ENCODE measurements at places on chromosomes 7 and 10. TPM values are rescaled to one million over a fixed set of nuclear protein-coding genes. Genes with fewer than 3 reads are reported as not detected.

DNA sequence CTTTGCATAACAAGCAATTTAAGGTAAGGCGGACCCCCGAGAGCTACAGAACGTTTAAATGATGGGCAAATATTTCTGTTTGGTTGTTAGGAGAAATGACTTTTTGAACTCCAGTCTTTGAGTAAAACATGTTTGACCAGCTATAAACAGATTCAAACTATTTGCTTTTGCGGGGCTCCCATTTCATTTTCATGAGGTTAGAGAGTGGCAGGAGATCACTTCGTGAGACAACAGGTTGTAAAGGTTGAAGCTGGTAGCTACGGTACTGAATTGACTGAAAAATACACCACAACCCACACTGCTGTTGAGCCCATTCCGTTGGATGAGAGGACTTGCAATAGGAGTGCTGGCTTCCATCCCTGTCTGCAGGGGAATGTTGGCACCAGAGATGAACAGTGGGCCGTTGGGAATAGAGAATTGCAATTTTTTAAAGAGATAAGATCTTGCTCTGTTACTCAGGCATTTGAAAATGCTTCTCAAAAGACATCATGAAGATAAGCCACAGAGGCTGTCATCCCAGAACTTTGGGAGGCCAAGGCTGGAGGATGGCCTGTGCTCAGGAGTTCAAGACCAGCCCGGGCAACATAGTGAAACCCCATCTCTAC is 65.7 kb upstream of the CARD11 start:
- no peak for DNase-seq

DNA sequence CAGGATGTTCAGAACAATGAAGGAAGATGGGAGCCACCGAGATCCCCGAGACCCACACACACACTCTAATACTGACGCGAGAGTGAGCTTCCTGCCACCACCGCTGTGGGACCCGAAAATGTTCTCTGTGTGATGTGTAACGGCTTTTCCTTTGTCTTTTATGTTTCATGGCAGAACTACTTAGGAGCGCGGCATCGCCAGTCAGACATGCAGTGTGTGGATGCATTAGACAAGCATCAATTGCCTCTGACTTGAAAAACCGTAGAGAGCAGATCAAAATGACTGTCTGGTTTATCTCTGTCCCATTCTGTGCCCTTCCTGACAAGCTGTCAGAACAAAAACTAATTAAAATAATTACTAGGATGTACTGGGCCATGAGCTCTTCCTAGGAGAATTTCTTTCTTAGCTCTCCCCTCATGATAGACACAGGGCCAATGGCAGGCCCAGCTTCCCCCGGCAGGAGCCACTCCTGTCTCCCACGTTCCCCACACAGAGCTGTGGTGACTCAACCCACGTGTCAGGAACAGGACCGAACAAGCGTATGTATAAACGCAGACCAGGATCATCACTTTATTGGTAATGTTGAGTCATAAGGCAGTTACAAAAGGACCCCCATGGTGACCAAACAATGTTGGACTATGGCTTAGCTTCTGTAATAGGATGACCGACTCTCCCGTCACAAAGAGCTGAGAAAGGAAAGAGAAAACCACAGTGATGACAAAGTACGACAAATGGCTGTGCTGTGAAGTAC is 705.0 kb downstream of the PARD3 start:
- peak; percentile 87 for DNase-seq

DNA sequence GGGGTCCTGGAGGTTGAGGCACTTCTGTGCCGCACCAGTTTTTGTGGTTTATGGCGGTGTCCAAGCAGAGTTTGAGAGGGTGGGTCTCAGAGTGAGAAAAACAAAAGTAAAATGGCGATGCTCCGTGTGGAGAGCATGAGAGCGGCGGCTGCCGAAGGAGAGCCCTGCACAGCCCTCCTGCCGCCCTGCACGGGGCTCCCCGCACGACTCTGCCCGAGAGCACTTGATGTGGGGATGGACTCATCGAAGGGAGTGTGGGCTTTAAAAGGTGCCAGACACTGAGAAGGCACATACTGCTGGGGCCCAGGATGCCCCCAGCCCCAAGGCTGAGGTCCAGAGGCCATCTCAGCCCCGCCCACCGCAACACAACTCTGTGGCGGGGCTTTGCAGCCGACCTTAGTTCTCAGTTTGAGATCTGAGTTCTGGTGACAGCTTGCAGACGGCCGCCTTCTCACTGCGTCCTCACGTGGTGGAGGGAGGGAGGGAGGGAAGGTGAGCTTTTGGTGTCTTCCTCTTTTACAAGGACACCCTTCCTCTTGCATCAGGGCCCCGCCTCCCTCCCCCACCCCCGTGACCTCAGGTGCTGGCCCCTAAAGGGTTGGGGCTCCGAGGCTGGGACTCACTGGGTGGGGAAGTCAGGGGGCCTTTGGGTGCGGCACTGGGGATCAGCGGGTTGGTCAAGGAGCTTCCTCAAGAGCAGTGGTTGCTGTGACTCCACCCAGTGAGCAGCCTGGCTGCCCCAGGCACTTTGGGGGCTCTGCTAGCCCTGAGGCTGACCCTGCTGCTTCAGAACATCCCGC is 69.1 kb downstream of the NKX6-2 start:
- no peak for DNase-seq

DNA sequence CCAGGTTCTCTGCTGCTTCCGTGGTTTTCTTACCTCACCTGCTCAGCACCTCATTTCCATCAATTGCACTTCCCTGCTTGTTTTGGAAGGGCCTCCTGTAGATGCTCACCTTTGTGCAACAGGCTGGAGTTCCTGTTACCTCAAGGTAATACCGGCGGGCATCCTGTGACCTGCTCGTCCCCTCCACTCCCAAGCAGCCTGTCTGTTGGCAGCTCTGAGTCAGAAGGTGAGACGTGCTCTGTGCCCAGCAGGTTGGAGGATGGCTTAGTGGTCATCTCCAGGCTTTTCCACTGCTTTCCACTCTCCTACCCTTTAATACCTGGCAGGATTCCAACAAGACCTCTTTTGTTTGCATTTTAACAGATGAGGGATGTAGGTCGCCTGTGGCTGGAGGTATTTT is 86.0 kb downstream of the CAMK1D start:
- DNase-seq, result no peak

- DNase-seq, result no peak
Observed at GRCh38 chr7:44094883-44095592, 9.1 kb upstream of the AEBP1 start.

- DNase-seq, result peak; percentile 61
Observed at GRCh38 chr7:77738871-77739270, 42.6 kb downstream of the RSBN1L start.

DNA sequence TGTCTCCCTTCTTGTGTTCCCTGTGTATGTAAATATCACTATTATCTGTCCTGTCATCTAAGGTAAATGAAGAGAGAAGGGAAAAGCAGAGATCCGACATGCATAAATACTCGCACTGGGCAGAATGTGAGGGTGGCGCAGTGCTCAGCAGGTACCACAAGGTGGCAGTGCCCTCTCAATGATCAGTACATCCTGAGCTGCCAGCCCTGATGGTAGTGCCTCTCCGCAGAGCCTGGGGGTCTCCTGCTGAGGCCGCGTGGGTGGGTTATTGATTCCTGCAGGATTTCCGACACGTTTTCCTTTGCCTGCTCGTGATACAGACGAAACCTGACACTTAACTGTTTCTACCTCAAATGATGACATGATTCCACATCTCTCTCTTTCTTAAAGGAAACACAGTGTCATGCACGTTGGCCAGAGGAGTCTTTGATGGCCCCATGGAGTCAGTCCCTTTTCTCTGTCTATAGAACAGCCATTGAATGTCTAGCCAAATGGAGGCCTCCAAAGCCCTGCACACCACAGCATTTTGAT is 19.8 kb downstream of the RGR start:
- peak; percentile 77 for DNase-seq

DNA sequence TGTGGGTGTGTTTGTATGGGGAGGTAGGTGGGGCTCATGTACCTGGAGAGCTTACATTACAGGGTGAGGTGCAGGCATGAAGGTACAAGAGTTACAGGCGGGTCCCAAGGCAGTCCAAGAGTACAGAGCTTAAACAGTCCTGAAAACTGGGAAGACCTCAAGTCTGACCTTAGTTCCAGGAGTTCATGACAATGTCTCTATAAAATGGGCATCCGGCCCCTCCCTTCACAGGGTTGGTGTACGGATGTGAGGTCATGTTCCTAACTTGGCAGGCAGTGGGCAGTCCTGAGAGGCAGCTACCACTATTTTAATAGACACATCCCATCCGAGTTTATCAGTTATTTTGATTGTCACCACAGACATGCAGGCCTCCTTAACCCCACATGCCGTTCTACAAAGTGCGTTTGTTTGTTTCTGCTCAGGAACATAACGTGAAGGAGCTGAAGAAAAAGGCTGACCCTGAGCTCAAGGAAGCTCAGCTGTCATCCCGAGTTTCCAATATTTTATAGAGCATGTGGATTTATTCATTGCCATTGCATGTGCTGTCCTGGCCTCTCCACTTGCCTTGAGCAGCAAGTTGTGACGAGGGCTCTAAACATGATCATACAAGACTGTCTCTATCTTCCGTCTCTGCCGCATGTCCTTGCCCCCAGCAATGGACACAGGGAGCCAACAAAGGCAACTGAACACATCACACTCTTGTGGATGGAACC is 647.5 kb upstream of the IGFBP3 start:
- no peak for DNase-seq

GRCh38 chr10:130353928-130354572 is 217.9 kb downstream of the GLRX3 start:
- DNase-seq, result no peak

GRCh38 chr10:130958003-130958402 is 353.5 kb downstream of the TCERG1L start:
- DNase-seq, result no peak

GRCh38 chr10:68812420-68812819 is 14.9 kb upstream of the STOX1 start:
- DNase-seq, result no peak

GRCh38 chr7:96076350-96076707 is 245.6 kb downstream of the SLC25A13 start:
- DNase-seq, result no peak

DNA sequence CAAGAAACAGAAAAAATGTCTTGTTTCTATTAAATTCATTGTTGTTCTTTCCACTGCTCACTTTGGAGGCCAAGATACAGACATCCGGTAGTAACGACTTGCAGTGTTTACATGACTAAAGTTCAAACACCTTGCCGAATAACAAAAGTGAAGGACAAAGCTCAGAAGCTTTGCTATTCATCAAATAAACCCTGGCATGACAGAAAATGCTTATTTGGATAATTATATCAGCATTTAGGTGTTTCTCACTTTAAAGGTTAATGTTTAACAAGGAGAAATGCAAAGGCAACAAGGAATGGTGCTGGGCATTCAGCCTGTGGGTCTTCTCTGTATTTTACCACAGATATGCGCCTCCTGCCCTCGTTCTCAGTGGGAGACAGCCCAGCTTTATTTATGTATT is 5.4 kb upstream of the PTF1A start:
- no peak for DNase-seq

- DNase-seq, result no peak
Observed at GRCh38 chr7:52727632-52728031, 307.8 kb upstream of the POM121L12 start.

- peak; percentile 12 for DNase-seq
Observed at GRCh38 chr10:94430701-94431100, 28.4 kb downstream of the TBC1D12 start.

- DNase-seq, result peak; percentile 48
Observed at GRCh38 chr7:104946338-104946737, 67.7 kb upstream of the KMT2E start.

- peak; percentile 93 for DNase-seq
Observed at GRCh38 chr10:598415-599170, 90.9 kb downstream of the DIP2C start.

GRCh38 chr7:2033586-2034135 is 199.1 kb downstream of the MAD1L1 start:
- no peak for DNase-seq

- DNase-seq, result no peak
Observed at GRCh38 chr10:133000648-133001047, 58.3 kb upstream of the CFAP46 start.

DNA sequence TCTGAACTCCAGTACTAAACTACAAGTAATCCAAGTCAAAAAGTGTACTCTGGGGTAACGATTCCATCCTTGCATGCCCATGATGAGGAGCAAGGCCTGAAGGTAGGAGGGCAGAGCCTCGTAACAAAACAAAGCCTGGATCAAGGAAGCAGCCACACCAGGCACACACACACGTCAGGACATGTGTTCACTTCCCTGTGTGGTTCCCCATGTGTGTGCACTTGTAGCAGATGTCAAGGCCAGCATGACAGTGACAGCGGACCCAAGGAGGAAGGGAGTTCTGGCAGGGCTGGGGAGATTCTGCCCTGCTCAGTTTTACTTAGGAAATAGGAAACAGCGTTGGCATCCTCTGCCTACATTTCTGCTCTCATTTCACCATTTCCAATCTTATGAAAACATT is 92.8 kb downstream of the ALOX5 start:
- no peak for DNase-seq

DNA sequence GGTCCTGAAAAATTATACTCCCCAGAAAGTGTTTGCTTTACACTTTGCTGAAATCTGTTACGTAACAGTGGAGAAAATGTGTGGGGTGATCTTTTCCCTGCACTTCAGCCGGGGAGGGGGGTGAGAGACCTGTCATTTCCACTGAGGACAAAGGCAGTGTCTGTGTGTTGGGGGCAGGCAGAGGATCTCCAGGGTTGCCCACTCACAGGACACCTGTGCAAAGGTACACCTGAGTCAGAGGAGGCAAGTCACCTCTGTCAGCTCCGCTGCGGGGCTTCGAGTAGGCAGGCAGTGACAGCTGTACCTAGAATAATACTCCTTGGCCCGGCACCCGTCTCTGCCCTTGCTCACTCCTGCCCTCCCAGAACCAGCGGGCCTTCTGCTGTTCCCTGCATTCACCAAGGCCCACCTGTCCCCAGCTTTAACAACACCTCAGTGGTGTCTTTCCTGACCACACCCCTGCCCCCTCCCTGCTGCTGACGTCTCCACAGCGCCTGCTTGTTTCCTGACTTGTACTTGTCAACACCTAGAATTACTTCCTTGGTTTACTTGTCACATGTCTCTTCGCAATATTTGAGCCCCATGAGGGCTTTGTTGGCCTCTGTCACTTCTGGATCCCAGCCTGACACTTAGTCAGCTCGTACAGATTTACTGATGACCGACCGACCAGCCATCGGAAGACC is 159.2 kb downstream of the NEURL1 start:
- peak; percentile 44 for DNase-seq

DNA sequence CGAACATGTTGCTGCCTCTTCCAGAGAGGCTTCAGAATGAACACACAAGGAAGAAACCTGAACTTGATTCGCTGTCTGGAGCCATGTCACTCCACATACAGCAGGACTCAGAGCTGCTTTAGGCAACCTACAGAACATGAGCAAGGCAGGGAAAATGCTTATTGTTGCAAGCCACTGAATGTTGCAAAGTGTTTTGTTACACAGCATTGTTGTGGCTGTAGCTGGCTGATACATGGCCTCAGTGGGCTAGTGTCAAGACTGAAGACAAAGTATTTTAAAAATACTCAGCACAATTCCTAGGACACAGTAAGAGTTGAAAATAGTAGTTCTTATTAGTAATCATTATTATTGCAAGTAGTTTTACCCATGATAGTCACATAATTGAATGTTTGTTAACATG is 3.1 kb upstream of the CHST15 start:
- DNase-seq, result no peak

Gene LAMB4
- polyA plus RNA-seq, result 0.08 TPM

Gene FGFR2
- 0.15 TPM for polyA plus RNA-seq

Gene GRM3
- polyA plus RNA-seq, result not detected

Gene PRSS2
- not detected for polyA plus RNA-seq

Gene C10orf143
- 4.2 TPM for polyA plus RNA-seq

Gene LRRN3
- 0.41 TPM for polyA plus RNA-seq

Gene FRMD4A
- polyA plus RNA-seq, result 11.9 TPM

Gene SFTPA1
- not detected for polyA plus RNA-seq

Gene DENND2A
- polyA plus RNA-seq, result 1.6 TPM

Gene ZYX
- polyA plus RNA-seq, result 380 TPM
